Tibial artery (tissue), 4 donors: ENCODE measurements at places on chromosomes 1 and 21.

DNA sequence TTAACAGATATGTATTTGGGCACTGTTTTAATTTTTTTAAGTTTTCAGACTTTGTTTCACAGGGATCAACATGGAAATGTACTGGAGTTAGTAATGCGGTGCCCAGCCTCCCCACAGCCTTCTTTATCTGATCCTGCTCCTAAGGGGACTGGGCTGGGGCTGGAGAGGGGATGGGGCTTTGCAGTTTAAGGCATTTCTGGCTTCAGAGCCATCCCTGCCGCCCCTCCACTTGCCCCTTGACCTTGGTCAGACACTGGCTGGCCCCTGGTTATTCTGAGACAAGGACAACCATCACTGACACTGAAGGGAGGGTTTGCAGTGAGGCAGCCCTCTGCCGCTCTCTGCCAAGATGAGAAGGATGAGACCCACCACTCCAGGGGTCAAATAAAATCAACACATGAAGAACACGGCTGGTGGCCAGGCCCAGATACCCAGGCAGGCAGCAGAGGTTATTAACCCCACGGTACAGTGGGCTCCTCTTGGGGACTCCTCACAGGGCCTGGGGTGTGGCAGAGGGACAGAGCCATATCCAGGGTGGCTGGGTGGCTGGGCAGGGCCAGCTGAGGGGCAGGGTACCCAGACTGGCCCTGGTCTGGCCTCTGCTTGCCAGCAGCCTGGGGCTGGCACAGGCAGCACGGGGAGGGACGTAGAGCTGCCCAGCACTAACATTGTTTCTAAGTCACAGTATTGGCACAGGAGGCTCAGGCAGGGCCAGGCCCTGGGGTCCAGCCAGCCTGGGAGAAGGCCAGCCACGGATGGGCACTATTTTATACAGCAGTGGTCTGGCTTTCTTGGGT, 7.2 kb upstream of the UBE2U start:
- DNase-seq = no peak
- H3K36me3 ChIP-seq = no peaks in the 10 kb centered on the region
- H3K4me1 ChIP-seq = peaks cover 21% of the 10 kb centered on the region
- H3K4me3 ChIP-seq = no peak overlapping the region

- peaks cover 23% of the 10 kb centered on the region for H3K4me1 ChIP-seq
- DNase-seq = no peak
- peak overlapping the region; percentile 50 for H3K4me3 ChIP-seq
- no peak overlapping the region for H3K27ac ChIP-seq
Observed at GRCh38 chr1:24416666-24417391, 1.2 kb downstream of the NIPAL3 start.

DNA sequence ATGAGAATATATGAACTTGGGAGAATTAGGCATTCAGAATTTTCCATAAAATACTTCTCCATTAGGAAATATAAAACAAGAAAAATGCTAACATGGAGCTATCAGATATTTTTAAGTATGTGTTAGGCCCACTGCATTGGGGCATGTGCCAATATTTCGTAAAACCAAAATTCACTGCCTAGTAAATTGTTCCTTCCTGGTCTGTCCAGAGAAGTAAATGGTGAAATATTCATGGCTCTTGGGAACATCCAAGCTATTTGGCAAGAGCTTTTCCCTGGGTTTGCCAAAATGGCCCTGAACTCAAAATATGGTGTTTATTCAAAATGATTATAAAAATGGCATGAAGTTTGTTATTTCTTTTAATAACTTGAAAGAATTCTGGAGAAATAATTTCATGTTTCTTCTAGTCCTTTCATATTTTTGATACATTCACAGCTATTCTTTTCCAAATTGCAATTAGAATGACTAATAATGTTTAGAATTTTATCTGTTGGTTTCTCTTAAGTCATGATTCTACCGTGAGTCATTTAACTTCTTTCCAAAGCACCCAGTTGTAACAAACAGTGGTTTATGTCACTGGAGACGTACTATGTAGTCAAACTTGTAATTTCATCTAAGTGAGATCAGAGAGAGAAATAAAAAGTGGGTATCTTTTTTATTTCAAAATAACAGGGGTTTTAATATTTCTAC, 25.7 kb upstream of the SLC19A2 start:
- H3K27me3 ChIP-seq = no peaks in the 10 kb centered on the region
- peaks cover 7% of the 10 kb centered on the region for H3K4me1 ChIP-seq
- H3K36me3 ChIP-seq = no peaks in the 10 kb centered on the region
- DNase-seq = peak; percentile 60
- peak overlapping the region; percentile 45 for H3K27ac ChIP-seq

DNA sequence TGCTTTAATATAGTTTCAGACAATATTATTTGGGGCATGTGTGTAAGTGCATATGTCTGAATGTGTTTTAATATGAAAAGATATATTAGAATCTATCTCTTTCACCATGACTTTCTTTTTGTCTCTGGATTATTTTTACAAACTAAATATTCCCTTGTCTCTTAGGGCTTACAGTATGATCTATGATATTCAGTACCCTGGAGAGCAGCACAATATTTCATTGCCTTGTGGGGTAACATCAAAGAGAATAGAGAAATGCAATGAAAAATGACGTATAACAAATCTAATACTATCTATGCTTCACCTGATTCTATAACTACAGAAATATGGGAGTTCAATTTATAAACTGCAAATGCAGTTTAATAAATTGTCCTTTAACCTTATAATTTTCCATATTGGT, 2084.5 kb downstream of the MRPL39 start:
- DNase-seq = no peak
- no peaks in the 10 kb centered on the region for H3K36me3 ChIP-seq
- no peak overlapping the region for H3K27ac ChIP-seq
- H3K4me1 ChIP-seq = no peaks in the 10 kb centered on the region
- H3K27me3 ChIP-seq = no peaks in the 10 kb centered on the region
- H3K4me3 ChIP-seq = no peak overlapping the region

- H3K27ac ChIP-seq = no peak overlapping the region
- DNase-seq = no peak
- no peak overlapping the region for H3K4me3 ChIP-seq
- no peaks in the 10 kb centered on the region for H3K27me3 ChIP-seq
Observed at GRCh38 chr1:3727042-3727824, 25.0 kb upstream of the CCDC27 start.

DNA sequence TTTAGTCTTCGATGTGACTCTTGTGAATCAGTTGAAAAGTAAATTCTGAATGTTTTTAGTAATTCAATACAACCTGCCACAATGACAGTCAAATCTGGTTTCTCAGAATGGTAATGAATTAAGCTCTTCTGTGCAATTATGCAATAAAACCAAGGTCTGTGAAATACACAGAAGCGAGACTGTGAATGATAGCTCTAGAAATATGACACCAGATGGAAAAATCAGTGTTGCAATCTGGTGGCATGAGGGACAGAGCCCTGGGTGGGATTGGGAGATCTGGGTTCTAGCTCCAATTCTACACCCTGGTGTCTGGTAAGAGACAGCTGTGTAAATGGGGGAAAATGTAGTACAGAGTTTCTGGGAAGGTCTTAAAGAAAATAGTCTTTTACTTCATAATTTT, 586.4 kb upstream of the ZRANB2 start:
- H3K4me3 ChIP-seq = no peak overlapping the region
- H3K4me1 ChIP-seq = no peaks in the 10 kb centered on the region
- no peak for DNase-seq
- H3K36me3 ChIP-seq = no peaks in the 10 kb centered on the region
- H3K27me3 ChIP-seq = no peaks in the 10 kb centered on the region
- no peak overlapping the region for H3K27ac ChIP-seq

- peak overlapping the region; percentile 2 for H3K27ac ChIP-seq
- no peak overlapping the region for H3K4me3 ChIP-seq
- H3K27me3 ChIP-seq = no peaks in the 10 kb centered on the region
- H3K4me1 ChIP-seq = peaks cover 23% of the 10 kb centered on the region
- no peak for DNase-seq
Observed at GRCh38 chr1:151546011-151546925, 6.2 kb downstream of the TUFT1 start.

DNA sequence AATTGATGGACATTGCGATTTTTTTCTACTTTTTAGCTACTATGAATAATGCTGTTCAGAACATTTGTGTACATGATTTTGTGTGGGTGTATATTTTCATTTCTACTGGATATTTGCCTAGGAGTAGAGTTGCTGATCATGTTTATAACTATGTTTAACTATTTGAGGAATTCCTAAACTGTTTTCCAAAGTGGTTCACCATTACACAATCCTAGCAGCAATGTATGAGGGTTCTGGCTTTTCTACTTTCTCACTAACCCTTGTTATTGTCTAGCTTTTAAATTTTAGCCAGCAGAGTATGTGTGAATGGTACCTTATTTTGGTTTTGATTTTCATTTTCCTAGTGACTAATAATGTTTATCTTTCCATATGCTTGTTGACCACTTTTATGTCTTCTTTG, 86.2 kb downstream of the ATG4C start:
- H3K27ac ChIP-seq = no peak overlapping the region
- H3K4me3 ChIP-seq = no peak overlapping the region
- no peaks in the 10 kb centered on the region for H3K4me1 ChIP-seq
- no peaks in the 10 kb centered on the region for H3K27me3 ChIP-seq
- no peak for DNase-seq

DNA sequence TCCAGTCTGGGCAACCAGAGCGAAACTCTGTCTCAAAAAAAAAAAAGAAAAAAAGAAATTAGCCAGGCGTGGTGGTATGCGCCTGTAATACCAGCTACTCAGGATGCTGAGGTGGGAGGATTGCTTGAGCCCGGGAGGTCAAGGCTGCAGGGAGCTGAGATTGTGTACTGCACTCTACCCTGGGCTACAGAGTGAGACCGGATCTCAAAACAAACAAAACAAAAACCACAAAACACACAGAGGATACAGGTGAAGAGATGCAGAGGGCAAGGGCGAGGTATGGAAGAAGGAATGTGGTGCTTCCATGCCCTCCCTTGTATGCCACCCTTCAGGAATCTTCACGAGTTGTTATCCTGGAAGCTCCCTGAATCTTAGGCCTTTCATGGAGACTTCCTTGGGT, 68.5 kb downstream of the NDUFS5 start:
- H3K4me1 ChIP-seq = no peaks in the 10 kb centered on the region
- H3K27ac ChIP-seq = no peak overlapping the region
- no peak overlapping the region for H3K4me3 ChIP-seq
- DNase-seq = no peak
- no peaks in the 10 kb centered on the region for H3K27me3 ChIP-seq

DNA sequence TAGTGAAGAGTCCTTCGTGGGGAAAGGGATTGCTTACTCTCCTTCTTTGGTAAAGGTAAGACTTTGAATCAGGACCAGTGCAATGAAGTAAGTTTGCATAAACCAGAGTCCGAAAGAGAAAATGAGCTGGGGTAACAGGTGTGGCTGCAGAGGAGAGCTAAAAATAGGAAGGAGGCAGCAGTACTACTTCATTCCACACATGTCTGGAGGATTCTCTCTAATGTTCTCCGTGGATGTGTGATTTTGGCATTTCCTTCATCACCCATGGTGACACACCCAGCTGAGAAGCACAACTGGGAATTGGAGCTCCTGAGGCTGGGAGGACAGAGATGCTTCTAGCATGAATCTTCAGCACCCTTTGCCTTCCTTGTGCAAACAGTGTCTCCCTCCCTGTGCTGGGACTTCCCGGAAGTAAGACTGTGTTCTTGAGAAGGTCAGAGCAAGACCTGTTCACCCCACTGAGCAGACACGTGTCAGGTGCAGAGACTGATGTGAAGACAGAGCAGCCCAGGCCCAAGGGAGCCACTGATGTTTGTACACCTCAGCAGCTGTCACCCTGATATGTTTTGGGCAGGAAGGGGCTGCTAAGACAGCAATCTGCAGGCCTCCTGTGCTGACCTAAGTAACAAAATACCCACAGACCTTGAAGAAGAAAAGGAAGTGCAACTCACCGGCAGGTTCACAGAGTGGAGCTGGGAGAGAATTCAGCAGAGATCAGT, 13.3 kb downstream of the FCRL1 start:
- H3K27me3 ChIP-seq = no peaks in the 10 kb centered on the region
- no peaks in the 10 kb centered on the region for H3K4me1 ChIP-seq
- H3K36me3 ChIP-seq = no peaks in the 10 kb centered on the region
- H3K4me3 ChIP-seq = no peak overlapping the region
- no peak for DNase-seq
- H3K27ac ChIP-seq = no peak overlapping the region

DNA sequence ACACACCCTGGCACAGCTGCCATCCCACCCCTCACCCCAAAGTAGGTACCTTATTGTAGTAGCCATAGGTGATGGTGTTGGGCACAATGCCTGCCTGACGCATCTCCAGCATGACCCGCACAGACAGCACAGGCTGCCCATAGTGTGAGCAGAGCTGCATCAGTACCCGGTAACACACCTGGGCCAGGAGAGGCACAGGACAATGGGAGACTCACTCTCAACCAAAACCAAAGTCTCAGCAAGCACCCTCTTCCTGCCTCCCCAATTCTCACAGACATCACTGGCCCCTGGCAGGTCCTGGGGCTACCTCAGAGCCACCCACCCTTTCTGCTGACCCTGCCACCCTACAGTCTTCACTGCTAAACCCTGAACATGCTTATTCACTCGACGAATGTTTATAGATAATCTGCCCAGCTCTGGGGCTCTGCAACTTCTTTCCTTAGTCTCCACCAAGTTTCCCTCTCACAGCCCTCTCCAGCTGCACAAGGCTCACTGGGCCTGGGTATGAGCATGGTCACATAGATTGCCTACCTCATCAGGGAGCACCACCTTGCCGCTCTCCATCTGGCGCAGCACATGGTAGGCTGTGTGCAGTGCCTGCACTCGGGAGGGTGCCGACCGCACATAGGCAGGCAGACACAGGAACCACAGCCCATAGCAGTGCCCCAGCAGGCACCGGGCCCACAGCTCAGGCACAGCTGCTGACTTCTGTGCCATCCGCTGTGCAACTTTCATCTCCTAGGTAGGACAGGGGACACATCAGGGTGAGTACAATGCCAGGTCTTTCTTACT, 10.3 kb downstream of the DENND4B start:
- H3K4me1 ChIP-seq = no peaks in the 10 kb centered on the region
- H3K27me3 ChIP-seq = no peaks in the 10 kb centered on the region
- peaks cover 73% of the 10 kb centered on the region for H3K36me3 ChIP-seq
- H3K4me3 ChIP-seq = no peak overlapping the region

- no peaks in the 10 kb centered on the region for H3K4me1 ChIP-seq
- H3K36me3 ChIP-seq = no peaks in the 10 kb centered on the region
- H3K27ac ChIP-seq = no peak within 1 kb of the TSS
- H3K27me3 ChIP-seq = no peaks in the 10 kb centered on the region
- no peak within 1 kb of the TSS for H3K4me3 ChIP-seq
Observed at GRCh38 chr1:186461014-186461413, at the start of gene PDC. PDC (minus strand) TSS chr1:186461114; CDS start chr1:186449459, 11,655 bp downstream.

- no peak overlapping the region for H3K4me3 ChIP-seq
- H3K27me3 ChIP-seq = peaks cover 31% of the 10 kb centered on the region
- no peak overlapping the region for H3K27ac ChIP-seq
- DNase-seq = no peak
Observed at GRCh38 chr1:9670085-9670484, 18.6 kb downstream of the PIK3CD start.

- no peaks in the 10 kb centered on the region for H3K4me1 ChIP-seq
- no peaks in the 10 kb centered on the region for H3K36me3 ChIP-seq
- DNase-seq = no peak
- no peaks in the 10 kb centered on the region for H3K27me3 ChIP-seq
- no peak overlapping the region for H3K4me3 ChIP-seq
- no peak overlapping the region for H3K27ac ChIP-seq
Observed at GRCh38 chr1:217136895-217137205, 413.6 kb upstream of the ESRRG start.
